ENCODE measurements at places on chromosomes 4 and X.

GRCh38 chrX:46863072-46863471 is 26.2 kb downstream of the RP2 start:
- no peak for DNase-seq

GRCh38 chr4:133355633-133356032 is 206.5 kb downstream of the PCDH10 start:
- DNase-seq = no peak

DNA sequence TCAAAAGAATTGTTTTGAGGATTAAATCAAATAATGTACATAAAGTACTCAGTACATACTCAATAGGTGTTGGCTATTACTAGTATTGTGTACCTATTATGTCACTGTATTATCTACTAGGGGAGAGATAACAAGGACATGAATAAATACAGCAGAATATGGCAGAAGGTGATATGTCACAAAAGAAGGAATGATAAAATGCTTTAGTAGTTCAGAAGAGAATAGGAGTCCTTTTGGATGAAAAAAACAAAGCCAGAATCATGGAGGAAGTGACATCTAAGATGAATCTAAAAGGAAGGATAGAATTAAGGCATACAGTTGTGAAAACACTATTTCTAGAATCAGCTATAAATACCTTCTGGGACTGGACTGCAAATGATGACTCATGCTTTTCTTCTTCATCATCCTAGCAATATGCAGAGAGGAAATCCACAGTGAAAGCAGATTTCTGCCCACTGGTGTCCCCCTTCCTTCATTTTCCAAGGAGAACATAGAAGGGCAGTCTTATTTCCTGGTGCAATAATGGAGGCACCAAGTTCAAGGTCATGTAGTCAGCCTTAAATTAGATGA is 98.7 kb downstream of the GLUD2 start:
- no peak for DNase-seq

GRCh38 chrX:17584248-17584681 is 153.0 kb upstream of the SCML1 start:
- no peak for DNase-seq

GRCh38 chr4:6498511-6499237 is 26.3 kb upstream of the PPP2R2C start:
- no peak for DNase-seq

DNA sequence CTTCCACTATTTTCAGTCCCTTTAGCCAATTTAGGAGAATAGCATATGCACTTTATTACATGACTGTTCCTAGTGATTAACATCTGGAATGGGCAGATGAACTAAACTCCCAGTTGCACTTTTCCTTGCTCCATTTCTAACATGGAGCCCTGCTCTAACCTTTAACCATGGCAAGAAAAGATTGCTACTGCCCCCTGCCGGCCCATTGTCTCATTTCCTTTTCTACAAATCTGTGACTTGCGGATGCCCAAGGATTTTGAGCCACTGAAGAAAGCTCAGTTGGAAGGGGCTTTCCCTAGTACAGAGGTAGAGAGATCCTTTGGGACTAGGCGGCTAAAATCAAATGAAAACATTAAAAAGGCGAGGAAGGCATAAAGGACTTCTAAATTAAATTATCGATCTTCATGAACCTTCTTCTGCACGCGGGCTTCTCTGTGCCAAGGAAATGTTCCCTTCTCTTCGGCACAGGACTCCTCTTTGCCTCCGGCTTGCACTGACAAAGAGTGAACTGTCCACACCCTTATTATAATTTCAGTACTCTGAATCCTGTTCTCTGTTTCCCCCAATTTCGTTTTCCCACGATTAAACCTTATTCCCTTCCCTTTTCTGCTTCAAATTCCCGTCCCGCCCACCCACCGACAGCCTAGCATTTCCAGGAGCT is 577 bp upstream of the GLRA2 start:
- peak; percentile 17 for DNase-seq

GRCh38 chr4:87566276-87566675 is 37.1 kb upstream of the SPARCL1 start:
- DNase-seq = no peak

- DNase-seq = peak; percentile 89
These were observed at the start of gene WWC2 for GRCh38 chr4:183098723-183099536. TSS of gene WWC2 (plus strand) at chr4:183099257. CDS start at chr4:183099492, 235 bp downstream.
